ENCODE measurements at places on chromosomes 2 and 18.

GRCh38 chr18:3906116-3906750 lies 456.3 kb downstream of the TGIF1 start:
- DNase-seq: no peak

- no peak for DNase-seq
These were observed 221.3 kb upstream of the TMEFF2 start for GRCh38 chr2:192416060-192416459.

- no peak for DNase-seq
These were observed 97.4 kb downstream of the EIPR1 start for GRCh38 chr2:3280197-3280596.

DNA sequence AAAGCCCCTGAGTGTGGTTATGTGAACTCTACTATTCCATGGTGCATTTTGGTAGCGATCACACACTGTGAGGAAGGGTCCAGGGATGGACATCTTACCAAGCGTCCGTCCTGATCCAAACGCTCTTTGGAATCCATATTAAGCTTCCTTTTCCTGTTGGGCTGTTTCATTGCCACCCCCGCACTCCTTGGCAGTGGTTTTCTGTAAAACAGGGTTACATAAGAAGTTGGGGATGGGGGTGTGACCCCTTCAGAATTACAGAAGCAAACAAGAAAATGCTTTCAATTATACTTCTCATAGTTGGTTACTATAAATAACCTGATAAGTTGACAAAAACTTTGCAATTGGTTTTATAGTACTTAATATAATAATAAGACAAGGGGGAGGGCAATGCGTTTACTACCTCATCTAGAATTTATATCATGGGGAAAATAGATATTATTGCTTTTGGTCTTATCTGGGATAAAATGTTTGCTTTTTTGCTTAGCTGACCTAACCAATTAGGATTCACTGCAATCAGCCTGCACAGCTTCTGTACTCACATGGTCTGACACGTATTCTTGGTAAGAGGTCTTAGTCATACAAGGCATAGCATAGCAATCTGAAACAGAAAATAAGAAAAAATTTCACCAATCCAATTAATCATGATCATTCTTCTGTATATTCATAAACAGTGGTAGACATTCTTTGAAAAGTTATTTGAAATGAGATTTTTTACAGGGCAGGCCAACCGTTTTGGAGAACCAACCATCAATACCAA lies 103.1 kb downstream of the L3MBTL4 start:
- no peak for DNase-seq

- DNase-seq: no peak
These were observed 34.6 kb downstream of the COPS7B start for GRCh38 chr2:231820786-231821303.

DNA sequence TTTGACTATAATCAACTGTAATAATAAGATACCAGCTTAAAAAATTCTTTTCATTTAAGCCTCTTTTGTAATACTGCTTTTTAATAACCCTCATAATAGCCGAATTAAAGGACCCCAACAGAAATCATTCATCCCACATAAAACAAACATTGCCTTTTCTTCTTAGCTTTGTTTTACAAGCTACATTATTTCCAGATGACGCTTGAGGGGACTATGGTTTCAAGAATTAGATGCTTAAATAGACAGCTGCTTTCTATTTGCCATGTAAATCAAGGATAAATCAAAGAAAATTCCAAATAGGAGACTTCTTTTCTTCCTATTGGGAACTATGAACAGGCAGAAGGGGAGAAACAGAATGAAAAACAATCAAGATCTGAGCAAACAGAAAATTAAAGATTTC lies 200.7 kb upstream of the SMAD7 start:
- DNase-seq: no peak

GRCh38 chr2:98927027-98927426 lies 9.0 kb downstream of the CRACDL start:
- no peak for DNase-seq

DNA sequence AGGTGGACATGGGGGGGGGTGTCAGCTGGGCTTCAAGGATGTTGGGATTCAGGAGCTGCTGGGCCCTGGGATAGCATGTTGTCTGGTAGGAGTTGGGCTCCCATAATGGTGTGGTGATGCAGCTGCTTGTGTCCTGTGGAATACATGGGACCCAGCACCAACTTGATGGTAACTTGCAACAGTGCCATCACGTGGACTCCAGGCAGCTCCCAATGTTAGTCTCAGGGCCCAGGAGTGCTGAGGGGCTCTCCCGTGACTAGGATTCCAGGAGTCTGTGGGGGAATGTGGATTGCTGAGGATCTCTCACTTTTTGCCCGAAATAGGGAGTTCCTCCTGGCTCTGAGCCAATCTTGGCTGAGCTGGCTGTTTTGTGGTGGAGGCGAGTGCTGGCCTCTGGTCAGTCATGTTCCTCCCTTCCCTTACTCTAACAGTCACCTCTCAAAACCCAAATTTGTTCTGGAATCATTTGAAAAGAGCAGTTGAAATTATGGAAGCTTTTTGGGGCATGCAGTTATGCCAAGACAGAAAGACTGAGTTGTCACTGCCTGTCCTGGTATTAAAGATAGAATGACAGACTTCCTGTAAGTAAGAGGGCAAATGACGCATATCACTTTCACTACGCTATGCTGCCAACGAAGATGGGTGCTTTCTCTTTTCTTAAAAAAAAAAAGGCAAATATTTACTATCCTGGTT lies 607.1 kb downstream of the ADCYAP1 start:
- DNase-seq: no peak

DNA sequence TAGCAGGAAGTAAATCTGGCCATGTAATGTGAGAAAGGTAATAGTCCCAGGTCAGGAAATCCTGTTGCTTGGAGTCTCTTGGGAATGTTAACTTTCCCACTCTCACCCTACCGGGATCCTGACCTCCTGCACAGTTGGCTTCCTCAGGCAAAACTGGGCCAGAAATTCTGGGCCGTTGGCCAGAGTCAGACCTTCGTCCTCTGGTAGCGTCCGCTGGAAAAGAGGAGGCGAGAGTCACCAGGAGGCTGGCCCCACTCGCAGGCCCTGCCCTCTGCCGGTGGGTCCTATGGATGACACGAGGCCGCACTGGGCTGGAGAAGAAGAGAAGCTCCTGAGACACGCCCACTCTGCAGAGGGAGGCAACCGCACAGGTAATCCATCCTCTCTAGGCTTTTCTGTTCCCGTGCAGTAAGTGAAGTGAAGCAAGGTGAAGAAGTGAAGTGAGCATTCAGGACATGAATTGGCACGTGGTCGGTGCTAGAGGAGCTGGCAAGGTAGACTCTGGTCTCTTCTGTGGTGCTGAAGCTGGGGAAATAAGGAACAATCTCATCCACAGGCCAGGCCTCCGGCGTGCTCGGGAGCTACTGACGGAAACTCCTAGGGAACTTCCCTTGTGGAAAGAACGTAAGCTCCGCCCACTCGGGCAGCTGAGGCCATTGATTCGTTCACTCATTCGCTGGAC lies 182.7 kb upstream of the GLI2 start:
- no peak for DNase-seq

GRCh38 chr2:1418566-1418965 lies 5.3 kb downstream of the TPO start:
- DNase-seq: no peak

GRCh38 chr2:191740759-191741158 lies 62.8 kb downstream of the NABP1 start:
- DNase-seq: no peak

GRCh38 chr2:149023091-149023490 lies 15.4 kb upstream of the LYPD6B start:
- no peak for DNase-seq

DNA sequence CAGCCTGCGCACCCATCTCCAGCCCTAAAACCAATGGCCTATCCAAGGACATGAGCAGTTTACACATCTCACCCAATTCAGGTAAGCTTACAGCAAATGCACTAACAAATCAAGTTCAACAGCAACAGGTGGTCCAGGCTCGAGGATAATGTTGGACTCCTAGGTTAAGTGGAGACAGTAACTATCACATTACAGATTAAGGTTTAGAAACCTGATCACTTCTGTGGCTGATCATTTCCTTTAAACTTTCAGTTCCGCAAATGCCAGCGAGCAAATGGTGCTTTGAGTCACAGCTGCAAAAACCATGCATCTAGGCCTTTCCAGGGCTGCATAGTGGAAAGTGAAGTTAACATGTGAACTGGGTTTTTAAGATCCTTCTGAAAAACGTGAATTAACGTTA lies 259.4 kb downstream of the GBX2 start:
- DNase-seq: no peak

DNA sequence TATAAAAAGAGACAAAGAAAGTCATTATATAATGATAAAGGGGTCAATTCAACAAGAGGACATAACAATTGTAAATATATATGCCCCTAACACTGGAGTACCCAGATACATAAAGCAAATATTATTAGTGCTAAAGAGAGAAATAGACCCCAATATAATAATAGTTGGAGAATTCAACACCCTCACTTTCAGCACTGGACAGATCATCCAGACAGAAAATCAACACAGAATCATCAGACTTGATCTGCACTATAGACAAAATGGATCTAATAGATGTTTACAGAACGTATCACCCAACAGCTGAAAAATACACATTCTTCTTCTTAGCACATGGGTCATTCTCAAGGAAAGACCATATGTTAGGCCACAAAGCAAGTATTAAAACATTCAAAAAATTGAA lies 31.7 kb downstream of the CLHC1 start:
- no peak for DNase-seq

GRCh38 chr18:54845787-54846186 lies 17.5 kb downstream of the RAB27B start:
- no peak for DNase-seq

DNA sequence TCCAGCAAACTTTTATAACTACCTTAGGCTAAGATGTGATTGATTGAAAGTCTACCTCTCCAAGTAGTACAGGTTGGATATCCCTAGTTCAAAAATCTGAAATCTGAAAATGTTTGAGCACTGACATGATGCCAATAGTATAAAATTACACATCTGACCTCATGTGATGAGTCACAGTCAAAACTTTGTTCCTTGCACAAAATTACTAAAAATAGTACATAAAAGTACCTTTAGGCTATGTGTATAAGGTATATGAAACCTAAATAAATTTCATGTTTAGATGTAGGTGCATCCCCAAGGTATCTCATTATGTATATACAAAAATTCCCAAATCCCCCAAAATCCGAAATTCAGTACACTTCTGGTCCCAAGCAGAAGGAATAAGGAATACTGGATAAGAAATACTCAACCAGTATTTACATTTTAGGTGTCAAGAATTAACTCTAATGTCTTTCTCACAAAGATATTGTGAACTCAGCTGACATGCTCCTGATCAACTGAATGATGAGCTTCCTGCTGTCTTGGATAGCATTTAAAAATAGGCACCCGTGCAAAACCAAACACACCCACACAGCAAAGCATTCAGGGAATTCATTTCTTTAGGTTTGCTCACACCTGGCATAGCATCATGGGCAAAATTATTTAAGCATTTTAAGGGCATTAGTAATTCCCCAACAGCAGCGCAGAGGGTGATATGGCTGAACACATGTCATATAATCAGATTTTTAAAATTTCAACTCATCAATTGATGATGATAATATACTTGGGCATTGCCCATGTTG lies 497.4 kb upstream of the MEIS1 start:
- no peak for DNase-seq

GRCh38 chr18:3596637-3597384 lies 146.8 kb downstream of the TGIF1 start:
- DNase-seq: no peak

DNA sequence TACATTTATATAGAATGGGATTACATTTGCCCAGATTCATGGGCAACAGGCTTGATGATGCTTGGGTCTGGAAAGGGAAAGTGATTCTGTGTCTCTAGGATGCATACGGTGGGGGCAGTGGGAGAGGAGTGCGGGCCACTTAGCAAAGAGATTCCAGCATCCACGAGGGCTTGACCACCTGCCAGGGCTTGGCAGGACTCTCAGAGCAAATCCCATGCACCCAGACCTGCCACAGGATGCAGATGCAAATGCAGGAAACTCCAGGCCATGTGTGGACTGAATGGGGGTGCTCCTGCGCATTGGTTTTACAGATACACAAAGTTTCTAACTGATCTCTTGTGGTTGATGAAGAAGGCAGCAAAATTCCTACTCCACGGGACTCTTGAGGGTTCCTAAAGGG lies 334.7 kb downstream of the CYRIA start:
- DNase-seq: no peak

DNA sequence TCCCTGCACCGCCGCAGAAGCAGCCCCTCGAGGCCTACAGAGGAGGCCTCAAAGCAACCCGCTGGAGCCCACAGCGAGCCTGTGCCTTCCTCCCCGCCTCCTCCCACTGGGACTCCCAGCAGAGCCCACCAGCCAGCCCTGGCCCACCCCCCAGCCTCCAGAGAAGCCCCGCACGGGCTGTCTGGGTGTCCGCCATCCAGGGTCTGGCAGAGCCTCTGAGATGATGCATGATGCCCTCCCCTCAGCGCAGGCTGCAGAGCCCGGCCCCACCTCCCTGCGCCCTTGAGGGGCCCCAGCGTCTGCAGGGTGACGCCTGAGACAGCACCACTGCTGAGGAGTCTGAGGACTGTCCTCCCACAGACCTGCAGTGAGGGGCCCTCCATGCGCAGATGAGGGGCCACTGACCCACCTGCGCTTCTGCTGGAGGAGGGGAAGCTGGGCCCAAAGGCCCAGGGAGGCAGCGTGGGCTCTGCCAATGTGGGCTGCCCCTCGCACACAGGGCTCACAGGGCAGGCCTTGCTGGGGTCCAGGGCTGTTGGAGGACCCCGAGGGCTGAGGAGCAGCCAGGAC lies 31.2 kb downstream of the GPC1 start:
- no peak for DNase-seq

DNA sequence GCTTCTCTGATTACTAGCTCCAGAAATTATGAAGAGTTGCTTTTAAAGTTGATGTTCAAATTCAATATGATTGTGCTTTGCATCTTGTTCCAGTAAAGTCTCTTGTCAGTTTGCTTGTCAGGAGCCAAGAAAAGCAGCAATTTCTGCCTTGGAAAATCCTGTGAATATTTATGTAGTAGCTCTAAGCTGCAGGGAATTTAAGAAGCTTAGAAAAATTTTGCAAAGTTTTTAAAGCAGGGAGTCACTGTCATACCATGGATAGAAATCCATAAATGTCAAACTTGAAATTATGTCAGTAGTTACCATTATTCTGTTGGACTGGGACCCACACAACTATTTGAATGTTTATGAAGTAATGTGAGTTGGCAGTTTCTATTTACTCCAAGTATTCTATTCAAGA lies 169.3 kb downstream of the TMEM200C start:
- DNase-seq: no peak

DNA sequence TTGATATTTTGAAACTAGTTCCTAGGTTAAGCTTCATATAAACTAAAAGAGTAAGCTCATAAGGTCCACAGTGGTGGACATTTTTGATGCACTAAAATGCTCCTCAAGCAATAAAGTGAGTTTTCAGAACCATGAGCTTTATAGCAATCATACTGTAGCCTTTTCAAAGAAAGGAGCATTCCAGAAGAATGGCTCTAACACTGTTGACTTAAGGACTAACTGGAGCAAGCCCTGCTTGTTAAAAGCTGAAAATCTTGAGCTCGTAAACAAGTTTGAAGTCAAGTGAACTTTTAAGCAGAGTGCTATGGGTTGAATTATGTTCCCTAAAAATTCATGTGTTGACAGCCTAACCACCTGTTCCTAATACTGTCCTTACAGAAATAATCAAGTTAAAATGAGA lies 38.0 kb downstream of the KYNU start:
- DNase-seq: no peak

- no peak for DNase-seq
These were observed 92.5 kb upstream of the LRP1B start for GRCh38 chr2:142223309-142223708.
